HCT116 (cell line): ENCODE measurements at places on chromosomes 1 and 21.

DNA sequence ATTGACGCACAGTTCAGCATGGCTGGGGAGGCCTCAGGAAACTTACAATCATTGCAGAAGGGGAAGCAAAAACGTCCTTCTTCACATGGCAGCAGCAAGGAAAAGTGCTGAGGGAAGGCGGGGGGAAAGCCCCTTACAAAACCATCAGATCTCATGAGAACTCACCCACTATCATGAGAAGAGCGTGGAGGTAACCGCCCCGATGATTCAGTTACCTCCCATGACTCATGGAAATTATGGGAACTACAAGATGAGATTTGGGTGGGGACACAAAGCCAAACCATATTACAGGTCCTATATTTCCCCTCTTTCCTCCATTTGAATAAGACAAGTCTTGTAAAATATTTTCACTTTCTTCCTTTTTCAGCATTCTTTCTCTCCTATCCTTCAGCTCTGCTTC, 7.7 kb upstream of the TTLL7 start:
- DNase-seq = no peak

GRCh38 chr21:25752416-25752815, 17.6 kb downstream of the GABPA start:
- no peak for DNase-seq

GRCh38 chr1:209384710-209385550, 198.6 kb upstream of the CAMK1G start:
- DNase-seq = no peak

GRCh38 chr1:44994309-44994898, 8.0 kb upstream of the EIF2B3 start:
- DNase-seq = no peak

- peak; percentile 92 for DNase-seq
Measured at GRCh38 chr1:15355968-15356625, 53.6 kb upstream of the EFHD2 start.

DNA sequence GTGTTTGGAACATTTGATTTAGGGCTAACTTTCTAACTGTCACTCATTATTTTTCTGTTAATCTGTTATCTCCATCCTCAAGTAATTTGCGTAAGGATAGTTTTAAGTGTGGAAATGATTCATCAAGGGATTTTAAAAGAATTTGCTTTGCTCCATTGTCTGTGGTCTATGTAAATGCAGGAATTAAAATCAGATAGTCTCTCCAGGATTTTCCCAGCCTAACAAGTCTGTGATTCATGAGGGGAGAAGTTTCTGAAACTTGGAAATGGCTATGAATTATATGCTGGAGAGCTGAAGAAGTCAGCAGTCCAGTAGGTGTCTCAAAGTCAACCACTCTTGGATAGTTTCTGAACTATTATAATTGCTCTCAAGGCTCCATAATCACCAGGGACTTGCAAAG, 264.5 kb downstream of the MRPL39 start:
- DNase-seq = no peak

GRCh38 chr1:192700834-192701271, 64.9 kb downstream of the RGS13 start:
- peak; percentile 56 for DNase-seq

- no peak for DNase-seq
Measured at GRCh38 chr1:150615346-150616201, 13.8 kb downstream of the ENSA start.

DNA sequence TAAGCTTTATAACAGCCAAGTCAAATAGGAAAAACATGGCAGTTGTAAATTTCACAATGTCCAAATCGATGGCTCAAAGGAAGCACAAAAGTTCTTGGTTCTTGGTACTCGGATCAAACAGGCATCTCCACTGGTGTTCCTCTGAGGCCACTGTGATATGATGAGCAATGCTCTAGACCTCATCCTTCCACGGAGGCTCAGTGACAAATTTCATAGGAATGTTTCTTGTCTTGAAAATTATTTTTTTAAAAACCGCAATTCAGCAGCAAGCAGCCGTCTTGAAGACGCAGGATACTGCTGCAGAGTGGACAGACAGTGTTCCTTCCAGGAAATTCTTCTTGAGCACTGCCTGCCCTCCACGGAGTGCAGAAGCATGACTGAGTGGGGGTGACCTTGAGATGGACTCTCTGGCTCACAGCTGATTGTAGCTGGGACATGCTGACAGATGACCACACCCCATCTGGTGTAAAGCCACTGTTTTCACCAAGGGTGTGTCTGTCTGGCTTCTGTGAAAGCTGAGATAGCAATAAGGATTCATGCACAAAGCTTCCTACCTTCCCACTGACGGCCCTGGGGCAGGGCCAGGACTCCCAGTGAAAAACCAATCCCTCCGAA, 61.9 kb downstream of the TIAM1 start:
- peak; percentile 55 for DNase-seq

DNA sequence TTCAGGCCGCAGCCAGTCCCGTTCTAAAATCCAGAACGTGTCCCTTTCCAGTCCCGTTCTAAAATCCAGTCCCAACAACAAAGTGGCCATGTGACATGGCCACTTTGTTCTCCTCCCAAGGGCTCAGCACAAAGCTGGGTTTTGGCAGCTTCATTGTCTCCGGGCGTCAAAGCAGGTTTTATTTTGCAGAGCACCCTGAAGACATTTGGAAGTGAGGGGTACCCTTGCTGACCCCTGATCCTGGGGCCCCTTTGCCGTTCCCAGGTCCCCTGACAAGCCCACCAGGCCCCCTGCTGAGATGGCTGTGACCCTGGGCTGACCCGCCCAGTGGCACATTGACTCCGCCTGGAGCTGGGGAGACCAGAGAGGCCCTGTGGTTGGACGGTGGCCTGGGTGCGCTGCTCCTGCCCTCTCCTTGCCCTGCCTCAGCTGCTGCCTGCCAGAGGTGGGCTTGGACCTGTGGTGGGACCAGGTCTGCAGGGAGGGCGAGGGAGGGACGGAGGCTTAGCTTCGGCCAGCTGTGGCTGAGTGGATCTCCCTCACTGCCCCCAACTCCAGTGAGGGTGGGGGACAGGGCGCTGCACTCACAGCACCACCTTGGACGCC, 4.3 kb downstream of the PFKL start:
- DNase-seq = no peak

GRCh38 chr1:20262810-20263534, 27.7 kb upstream of the VWA5B1 start:
- no peak for DNase-seq

GRCh38 chr1:202966006-202966898, 805 bp downstream of the CYB5R1 start:
- no peak for DNase-seq

GRCh38 chr1:204962742-204963632, 80.0 kb upstream of the CNTN2 start:
- DNase-seq = no peak

- no peak for DNase-seq
Measured at GRCh38 chr1:13536571-13536970, 22.8 kb upstream of the LRRC38 start.

DNA sequence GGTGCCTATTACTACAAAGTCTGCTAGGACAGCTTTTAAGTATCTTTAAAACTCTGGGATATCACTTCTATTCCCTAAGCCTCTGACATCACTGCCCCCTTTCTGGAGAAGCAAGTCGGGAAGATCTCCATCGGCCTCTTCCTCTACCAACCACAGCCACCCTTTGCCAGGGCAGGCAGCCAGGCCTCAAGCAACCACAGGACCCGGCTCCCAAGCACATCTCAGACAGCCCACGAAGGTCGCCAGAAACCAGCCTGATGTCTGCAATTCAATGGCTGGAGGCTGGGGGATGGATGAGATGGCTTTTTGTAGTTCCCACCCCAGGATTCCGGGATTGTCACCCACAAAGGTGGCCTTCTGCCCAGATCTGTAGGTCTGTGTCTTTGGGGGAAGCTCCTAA, 70.7 kb downstream of the LGR6 start:
- DNase-seq = no peak

DNA sequence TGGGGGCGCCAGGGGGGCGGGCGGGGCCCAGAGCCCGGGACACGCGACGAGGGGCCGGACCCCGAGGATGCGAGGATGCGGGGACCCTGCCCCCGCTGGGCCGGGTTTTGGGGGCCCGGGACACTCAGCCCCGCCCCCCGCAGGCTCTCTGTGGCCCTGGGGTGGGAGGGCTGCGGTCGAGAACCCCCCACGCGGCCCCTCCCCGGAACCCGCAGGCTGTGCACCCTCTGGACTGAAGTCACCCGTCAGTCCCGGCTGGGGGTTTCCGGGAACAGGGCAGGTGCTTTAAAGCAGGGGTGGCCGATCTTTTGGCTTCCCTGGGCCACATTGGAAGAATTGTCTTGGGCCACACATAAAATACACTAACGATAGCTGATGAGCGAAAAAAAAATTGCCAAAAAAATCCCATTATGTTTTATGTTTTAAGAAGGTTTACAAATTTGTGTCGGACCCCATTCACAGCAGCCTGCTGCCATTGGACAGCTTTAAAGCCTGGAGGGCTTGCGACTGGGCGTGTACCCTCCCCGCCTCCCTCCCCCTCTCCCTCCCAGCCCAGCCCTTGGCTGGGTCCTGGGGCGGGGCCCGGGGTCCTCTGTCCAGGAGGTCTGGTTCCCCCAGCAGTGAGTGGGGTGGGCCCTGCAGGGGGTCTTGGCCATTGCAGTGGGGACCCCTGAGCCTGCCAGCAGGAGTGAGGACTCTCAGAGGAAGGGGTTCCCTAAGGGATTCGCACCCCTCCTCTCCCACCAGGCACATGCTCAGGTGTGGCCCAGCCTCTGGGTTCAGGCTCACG, 21.6 kb upstream of the C1orf159 start:
- no peak for DNase-seq

DNA sequence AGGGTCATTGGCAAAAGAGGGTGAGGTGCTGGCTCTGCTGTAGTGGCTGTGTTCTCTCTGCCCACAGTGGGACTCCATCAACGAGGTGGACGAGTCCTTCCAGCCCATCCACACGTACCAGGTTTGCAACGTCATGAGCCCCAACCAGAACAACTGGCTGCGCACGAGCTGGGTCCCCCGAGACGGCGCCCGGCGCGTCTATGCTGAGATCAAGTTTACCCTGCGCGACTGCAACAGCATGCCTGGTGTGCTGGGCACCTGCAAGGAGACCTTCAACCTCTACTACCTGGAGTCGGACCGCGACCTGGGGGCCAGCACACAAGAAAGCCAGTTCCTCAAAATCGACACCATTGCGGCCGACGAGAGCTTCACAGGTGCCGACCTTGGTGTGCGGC, 12.9 kb downstream of the EPHA8 start:
- DNase-seq = no peak

DNA sequence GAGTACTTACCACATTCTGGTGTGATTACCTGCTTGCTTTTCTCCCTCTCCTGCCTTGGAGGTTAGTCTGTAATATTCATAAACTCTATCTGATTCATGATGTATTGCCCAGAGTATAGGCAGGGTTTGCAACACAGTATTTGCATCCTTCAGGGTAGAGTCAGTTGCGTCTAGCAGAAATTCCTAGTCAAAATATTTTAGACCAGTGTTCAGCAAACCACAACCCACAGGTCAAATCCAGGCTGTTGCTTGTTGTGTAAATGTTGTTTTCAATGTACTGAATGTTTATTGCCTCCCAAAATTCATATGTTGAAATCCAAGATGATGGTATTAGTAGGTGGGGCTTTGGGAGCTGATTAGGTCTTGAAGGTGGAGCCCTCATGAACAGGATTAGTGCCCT, 82.9 kb downstream of the NGF start:
- DNase-seq = no peak

- DNase-seq = no peak
Measured at GRCh38 chr1:155622191-155622590, 12.2 kb downstream of the MSTO1 start.

DNA sequence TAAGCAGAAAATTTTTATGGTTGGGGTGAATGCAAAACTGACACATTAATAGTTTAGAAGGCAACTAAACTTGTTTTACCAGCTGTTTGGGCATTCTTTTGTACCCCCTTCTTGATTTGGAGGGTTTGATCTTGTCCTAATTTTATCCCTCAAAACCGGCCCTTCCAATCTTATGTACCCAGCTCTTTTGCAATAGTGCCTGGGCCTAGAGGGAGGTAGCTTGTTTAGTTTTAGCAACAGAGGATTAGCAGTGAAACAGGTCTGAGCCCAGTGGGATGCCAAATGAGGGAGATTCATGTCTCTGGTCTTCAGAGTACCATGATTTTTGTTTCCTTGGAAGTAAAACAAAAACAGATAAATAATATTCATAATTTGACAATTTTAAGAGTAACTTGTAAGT, 45.1 kb downstream of the CRP start:
- DNase-seq = no peak

- no peak for DNase-seq
Measured at GRCh38 chr21:37863842-37864241, 52.4 kb downstream of the KCNJ6 start.

DNA sequence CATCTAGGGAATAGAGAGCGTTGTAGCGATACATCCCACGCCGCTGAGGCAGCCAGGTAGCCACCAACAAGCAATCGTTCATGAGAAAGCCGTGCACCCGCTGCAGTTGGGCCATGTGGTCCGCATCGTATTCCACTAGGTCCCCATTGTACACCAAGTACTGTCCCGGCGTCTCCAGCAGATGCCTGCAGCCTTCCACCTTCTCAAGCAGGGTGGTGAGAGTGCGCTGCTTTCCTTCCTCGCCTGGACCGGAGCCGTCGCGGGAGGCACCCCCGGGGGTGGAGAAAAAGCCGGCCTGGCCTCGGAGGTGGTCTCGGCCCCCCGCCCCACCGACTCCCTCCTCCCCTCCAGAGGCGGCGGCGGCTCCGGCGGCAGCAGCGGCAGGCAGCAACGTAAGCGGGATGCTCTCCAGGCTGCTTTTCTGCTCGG, 595 bp downstream of the EXOC8 start:
- DNase-seq = no peak

DNA sequence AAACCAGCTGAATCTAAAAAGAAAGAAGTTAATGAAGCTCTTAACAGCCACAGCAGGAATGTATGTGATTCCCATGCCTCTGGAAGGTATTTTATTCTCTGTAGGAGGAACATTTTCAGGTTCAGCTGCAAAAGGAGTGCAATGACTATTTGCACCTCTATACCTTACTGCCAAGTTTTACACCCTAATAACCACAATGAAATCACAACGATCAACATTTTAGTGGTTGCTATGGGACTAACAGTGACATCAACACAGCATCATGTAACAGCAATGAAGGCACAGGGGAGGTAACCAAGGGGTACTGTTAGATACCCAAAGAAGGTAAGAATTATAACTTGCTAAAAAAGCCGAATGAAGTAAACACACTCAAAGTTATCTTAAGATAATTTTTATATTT, 116.3 kb upstream of the HP1BP3 start:
- DNase-seq = no peak

DNA sequence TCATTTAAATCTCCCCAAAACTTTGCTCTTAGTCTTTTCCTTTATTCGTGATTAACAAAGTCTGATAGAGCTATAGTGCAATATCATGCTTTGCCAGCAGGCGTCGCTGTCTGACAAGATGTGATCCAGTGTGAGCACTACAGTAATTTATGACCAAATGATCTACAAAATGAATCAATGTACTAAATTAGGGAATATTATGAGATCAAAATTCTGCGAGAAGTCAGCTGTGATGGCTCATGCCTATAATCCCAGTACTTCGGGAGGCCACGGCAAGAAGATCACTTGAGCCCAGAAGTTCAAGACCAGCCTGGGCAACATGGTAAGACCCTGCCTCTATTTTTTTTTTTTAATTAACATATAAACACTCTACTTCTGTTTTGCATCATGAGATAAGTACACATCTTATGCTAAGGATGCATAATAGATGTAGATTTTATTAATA, 3.6 kb upstream of the SPSB1 start:
- peak; percentile 77 for DNase-seq

GRCh38 chr1:115757856-115758255, 10.7 kb downstream of the CASQ2 start:
- no peak for DNase-seq

GRCh38 chr1:170864876-170865538, 70.3 kb upstream of the MROH9 start:
- no peak for DNase-seq

GRCh38 chr1:63322944-63323864, 837 bp downstream of the FOXD3 start:
- DNase-seq = no peak
